ENCODE measurements at places on chromosomes 5 and 9.

- no peak for DNase-seq
These were observed 71.4 kb upstream of the COL5A1 start for GRCh38 chr9:134570151-134570621.

DNA sequence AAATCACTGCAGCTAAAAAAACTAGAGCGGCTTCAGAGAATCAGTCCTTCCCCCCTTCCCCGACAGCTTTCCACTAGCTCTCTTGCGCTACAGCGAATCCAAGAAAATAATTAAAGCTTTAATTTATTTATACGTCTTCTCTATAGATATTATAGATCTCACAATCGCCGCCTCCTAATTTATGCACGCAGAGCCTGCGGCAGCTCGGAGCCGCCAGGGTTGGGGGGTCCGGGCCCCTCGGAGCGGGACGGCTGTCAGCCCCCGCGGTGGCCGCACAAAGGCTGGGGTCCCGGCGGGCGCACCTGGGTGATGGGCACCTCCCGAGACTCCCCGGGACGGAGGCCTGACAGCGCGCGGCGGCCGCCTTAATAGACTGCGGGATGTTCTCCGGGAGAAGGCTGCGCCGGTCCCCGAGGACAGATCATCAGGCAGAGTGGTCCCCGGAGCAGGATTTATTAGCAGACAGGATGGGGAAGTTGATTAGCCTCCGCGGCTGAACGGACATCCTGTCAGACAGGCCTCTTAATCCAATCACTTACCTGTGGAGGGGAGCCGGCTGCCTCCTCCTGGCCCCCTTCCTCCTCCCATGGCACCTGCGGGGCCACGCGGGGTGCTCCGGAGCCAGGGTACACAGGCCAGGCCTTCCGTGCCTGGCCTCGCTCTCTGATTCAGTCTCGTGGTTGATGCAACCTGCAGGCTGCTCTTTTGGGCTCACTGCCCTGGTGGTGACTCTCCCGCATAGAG is 166.8 kb downstream of the MELK start:
- DNase-seq: no peak

- DNase-seq: no peak
These were observed 395.6 kb upstream of the MPDZ start for GRCh38 chr9:13674926-13675637.

DNA sequence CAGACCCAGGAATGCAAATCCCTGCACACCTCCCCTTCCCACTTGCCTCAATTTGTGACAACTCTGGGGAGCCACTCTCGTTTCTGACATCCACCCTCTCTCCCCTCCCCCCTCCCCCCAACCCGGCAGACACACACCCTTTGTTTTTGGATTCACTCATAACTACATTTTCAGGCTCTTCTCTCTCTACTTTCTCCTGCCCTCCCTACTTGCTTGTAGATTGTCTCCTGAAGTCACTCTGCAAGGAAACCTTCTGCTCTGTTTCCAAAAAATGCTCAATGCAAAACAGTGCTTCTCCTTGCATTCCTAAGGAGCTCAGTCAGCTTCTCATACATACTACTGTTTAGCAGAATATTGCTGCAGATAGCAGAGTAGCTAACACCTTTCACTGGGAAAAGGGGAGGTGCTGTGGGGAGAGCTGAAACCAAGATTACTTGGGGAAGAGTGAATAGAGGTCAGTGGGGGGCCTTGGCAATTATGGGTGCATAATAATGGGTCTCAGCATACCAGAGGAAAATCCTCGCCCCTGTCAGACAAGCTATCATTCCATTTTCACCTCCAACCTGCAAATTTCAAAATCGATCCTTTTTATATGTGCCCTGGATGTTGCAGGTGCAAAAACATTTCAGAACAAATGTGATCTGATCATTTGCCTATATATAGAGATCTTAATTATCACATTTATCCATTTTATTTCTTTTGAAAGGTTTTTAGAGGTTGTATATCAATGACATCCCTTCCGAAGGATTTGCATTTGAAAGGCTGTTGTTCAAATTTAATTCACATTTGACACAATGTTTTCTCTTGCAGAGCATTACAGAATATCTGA is 1860.7 kb upstream of the WWC1 start:
- no peak for DNase-seq

- DNase-seq: no peak
These were observed 732 bp downstream of the PBX3 start for GRCh38 chr9:125747765-125748445.

GRCh38 chr5:150486402-150487198 is 21.3 kb upstream of the NDST1 start:
- peak; percentile 28 for DNase-seq

- DNase-seq: no peak
These were observed 21.6 kb downstream of the FOXE1 start for GRCh38 chr9:97874624-97875023.

- no peak for DNase-seq
These were observed 623.1 kb downstream of the BNC2 start for GRCh38 chr9:16247188-16247875.

- no peak for DNase-seq
These were observed 141.6 kb downstream of the SLC25A46 start for GRCh38 chr5:110880413-110880812.

GRCh38 chr5:109690975-109691574 is 1.3 kb downstream of the MAN2A1 start:
- DNase-seq: peak; percentile 14

- DNase-seq: no peak
These were observed 15.5 kb upstream of the TRIM32 start for GRCh38 chr9:116671605-116672004.

DNA sequence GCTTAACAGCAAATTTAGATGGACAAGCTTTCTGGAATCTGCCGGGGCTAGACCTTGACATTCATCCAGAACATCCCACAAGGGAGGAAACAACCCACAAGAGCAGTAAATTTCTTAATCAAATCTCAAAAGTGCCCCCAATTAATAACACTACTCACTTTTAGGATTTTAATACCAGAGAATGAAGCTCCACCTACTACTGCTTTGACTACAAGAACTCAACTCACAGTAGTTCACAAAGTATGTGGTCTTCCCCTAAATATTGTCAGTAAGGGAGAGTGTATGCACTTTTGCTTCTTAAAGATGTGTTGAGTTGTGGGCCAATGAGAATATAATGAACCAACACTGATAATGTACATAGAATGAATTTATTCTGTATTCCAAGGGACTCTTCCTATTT is 94.7 kb downstream of the EBF1 start:
- no peak for DNase-seq

DNA sequence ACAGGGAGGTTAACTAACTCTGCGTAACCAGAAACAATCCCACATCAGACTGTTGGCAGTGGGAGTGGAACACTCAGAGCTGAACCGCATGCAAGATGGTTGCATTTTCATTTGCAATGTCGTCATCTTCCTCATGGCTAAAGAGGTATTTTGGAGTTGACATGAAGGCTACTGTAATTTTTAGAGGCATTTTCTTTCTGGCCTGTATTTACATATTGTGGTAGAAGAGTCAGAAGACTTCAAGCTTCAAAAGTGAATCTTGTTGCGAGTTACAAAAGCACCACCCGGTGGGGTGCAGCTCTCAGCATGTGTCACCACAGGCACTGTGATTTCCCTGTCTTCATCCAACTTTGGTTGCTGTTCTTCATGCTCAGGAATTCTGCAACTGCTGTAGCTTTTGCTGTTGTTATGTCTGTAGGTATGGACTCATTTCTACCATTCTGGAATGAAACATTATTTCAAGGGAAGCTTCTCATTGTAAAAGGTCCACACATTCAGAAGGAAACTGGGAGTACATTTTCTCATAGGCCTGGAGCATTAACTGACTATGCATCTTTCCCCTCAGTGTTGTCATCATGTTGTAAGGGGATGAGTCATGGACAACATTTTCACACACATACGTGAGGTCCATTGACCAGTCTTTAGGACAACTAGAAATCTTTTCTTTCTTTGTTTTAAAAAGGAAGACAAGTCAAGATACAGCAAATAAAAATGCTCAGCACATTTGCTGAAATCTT is 35.4 kb upstream of the GDNF start:
- DNase-seq: no peak

DNA sequence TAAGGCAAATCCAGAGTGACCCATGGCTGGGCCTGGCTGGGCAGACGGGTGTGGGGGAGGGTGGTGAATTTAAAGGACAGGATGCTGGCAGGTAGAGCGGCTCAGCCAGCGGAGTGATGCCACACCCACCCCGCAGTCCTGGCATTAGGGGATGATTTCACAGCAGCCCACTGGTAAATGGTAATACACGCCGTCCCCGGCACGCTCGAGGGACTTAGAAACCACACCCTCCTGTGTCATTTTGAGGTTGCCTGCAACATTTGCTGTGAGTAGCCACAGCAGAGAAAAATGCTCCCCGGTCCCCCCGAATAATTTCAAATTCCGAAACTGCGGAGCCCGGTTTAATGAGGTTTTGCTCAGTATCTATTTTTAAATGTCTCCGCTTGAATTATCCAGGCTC is 71.3 kb upstream of the FCN2 start:
- no peak for DNase-seq

DNA sequence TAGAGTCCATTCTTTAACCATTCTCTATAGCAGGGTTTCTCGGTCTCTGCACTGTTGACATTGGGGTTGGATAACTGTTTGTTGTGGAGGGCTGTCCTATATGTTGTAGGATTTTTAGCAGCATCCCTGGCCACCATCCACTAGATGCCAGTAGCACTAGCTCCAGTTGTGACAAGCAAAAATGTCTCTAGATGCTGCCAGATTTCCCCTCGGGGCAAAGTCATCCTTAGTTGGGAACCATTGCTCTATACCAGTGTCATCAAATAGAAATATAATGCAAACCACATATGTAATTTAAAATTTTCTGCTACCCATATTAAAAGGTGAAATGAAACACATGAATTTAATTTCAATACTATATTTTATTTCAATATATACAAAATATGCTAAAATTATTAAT is 2.9 kb downstream of the TTC23L start:
- DNase-seq: no peak

GRCh38 chr9:131082774-131083512 is 13.4 kb upstream of the AIF1L start:
- no peak for DNase-seq

GRCh38 chr5:113213551-113214425 is 221.0 kb downstream of the TSSK1B start:
- no peak for DNase-seq
